ENCODE measurements at places on chromosomes 12 and 14. TPM values are rescaled to one million over a fixed set of nuclear protein-coding genes. Genes with fewer than 3 reads are reported as not detected.

DNA sequence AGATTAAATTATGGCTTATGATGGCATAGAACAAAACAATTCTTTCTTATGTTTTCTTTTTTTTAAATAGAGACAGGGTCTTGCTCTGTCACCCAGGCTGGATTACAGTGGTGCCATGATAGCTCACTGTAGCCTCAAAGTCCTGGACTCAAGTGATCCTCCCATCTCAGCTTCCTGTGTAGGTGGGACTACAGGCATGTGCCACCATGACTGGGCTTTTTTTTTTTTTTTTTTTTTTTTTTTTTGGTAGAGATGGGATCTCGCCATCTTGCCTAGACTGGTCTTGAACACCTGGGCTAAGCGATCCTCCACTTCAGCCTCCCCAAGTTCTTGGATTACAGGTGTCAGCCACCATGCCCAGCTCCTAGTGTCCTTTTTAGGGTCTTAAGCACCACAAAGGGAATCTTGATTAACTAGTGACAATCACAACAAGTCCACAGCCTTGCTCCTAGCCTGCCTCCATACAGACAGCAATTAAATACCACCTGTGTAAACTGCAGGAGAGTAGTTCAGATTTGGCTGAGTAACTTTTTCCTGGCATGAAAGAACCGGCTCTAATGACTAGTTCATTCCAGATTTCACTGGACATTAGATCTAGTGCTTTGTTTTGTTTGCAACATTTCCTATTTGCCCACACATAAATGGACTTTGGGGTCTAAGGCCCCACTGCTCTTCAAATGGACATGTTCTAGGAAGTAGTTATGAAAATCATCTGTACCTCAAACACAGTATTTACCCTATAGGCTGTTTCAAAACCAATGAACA is 61.6 kb downstream of the SH2B3 start:
- no peak for DNase-seq

- DNase-seq, result no peak
Observed at GRCh38 chr12:42617622-42618021, 28.1 kb upstream of the PRICKLE1 start.

DNA sequence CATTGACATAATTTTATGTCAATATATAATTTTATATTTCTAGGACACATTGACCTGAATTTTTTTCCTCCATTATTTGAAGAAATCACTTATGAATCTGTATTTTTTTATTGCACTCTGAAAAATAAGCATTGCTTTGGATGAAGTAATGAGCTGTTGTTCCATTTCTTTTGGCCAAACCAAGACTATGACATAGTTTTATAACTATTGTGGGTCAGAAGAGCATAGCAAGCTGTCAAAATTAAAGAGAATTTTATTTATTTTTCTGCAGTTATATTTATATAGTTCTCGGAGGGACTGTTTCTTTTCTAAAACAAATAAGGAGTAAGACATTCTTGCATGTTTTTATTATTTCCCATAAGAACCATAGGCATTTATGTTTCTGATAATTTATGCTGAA is 8.5 kb downstream of the C12orf75 start:
- no peak for DNase-seq

DNA sequence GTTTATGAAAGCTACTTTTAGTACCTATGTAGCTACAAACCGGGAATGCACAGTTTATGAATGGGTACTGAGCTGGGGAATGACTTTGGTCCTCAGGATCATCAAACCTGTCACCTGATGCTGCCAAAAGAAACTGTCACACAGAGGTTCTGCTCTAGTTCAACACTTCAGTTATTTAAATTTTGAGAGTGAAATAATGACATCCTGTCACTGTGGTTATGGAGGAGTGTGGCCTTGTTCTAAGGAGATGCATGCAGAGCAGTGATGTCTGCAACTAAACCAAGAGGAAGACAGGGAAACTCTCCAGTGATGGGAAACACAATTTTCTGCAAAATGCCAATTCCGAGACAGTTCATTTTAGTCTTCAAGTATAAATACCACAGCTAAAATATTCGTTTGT is 4.8 kb upstream of the AEBP2 start:
- DNase-seq, result no peak

GRCh38 chr14:85991156-85991555 is 461.2 kb downstream of the FLRT2 start:
- DNase-seq, result no peak

DNA sequence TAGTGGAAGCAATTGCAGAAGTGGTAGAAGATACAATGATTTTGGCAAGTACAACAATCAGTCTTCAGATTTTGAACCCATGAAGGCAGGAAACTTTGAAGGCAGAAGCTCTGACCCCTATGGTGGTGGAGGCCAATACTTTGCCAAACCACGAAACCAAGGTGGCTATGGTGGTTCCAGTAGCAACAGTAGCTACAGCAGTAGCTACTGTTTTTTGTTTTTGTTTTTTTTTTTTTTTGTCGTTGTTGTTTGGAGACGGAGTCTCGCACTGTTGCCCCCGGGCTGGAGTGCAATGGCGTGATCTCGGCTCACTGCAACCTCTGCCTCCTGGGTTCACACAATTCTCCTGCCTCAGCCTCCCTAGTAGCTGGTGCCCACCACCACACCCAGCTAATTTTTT is 47.4 kb downstream of the IFNG-AS1 start:
- DNase-seq, result no peak

Gene CLEC4A
- not detected for total RNA-seq

Gene TEX52
- total RNA-seq, result not detected

DNA sequence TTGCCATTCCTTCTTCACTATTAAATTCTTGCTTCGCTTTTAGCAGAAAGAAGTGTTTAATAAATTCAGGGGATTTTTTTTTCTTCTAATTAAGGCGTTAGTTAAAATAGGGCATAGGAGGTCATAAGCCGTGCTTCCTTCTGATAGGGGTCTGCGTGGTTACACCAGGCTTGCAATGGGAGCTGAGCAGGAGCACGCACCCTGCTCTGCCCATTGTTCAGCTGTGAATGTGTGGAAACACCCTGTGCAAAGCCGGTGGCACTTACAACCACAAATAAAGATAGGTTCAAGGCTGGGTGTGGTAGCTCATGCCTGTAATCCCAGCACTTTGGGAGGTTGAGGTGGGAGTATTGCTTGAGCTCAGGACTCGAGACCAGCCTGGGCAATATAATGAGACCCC is 162.1 kb downstream of the PRKCH start:
- DNase-seq, result no peak

Measured in heart right ventricle (tissue), 16 donors.